ENCODE measurements at places on chromosomes 7 and 10. TPM values are rescaled to one million over a fixed set of nuclear protein-coding genes. Genes with fewer than 3 reads are reported as not detected.

Gene RTKN2
- total RNA-seq = 2.5 TPM

GRCh38 chr10:22874189-22874854 lies 53.5 kb upstream of the ARMC3 start:
- no peak for DNase-seq

- no peak for DNase-seq
Observed at GRCh38 chr7:144730224-144730623, 105.6 kb downstream of the TPK1 start.

- no peak for DNase-seq
Observed at GRCh38 chr7:19352305-19352695, 207.1 kb upstream of the FERD3L start.

DNA sequence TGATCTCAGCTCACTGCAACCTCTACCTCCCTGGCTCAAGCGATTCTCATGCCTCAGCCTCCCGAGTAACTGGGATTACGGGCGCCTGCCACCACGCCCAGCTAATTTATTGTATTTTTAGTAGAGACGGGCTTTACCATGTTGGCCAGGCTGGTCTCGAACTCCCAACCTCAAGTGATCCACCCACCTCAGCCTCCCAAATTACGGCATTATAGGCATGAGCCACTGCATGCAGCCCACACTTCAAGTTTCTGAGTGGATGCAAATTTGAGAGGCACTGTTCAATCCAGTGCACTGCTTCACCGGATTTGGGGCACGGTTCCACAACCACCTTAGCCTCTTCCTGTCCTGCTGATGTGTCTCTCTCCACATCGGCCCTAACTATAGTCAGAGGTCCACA lies 16.5 kb downstream of the CNPY1 start:
- DNase-seq = no peak

Gene DDX50
- 28.7 TPM for total RNA-seq

Gene SNX10
- 5.2 TPM for total RNA-seq

GRCh38 chr10:89164080-89164479 lies 43.0 kb downstream of the CH25H start:
- no peak for DNase-seq

Gene INSIG1
- total RNA-seq = 63.6 TPM

DNA sequence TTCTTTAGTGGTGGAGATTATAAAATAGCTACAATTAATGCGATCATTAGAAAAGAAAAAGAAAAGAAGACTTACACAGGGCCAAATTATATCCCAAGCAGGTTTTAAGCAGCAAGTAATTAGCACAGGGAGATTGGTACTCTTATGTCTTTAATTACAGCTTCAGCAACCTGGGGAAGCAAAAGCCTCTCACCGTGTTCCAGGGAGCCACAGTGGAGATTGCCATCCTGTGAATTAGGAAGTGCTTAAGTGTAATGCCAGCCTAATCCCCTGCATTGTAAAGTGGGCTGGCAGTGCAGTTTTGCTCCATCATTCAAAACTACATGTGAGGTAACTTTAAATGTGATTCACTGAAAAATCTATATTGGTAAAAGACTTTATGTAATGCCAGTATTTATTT lies 533.5 kb upstream of the COBL start:
- DNase-seq = no peak

DNA sequence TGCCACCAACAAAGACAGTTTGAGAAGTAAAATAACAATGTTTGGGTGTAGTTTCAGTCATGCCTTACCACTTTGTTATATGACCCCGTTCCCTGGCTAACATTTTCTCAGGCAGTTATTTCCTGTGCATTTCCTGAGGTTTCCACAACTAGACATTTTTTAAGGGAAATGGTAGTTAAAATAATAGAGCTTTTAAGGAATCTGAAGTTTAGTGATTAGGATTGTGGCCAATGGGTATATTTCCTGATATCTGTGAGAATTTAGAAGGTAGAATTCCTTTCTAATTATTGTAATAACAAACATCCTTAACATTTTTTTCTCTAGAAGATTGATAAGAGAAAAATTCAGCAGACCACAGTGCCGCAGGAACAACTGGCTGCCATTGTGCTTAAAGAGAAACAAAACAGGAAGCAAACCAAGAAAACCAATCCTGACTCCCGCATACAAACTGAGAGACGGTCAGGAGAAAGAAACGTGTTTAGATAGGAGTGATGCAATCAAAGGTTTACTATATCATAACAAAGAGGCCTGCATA lies 193.6 kb downstream of the MBL2 start:
- no peak for DNase-seq

Gene PIK3AP1
- total RNA-seq = 5.9 TPM

Gene NANOS1
- total RNA-seq = not detected

Gene VPS37D
- 5.4 TPM for total RNA-seq

- DNase-seq = no peak
Observed at GRCh38 chr10:106957823-106958588, 206.5 kb downstream of the SORCS1 start.

Gene GPR15LG
- total RNA-seq = 98.0 TPM

DNA sequence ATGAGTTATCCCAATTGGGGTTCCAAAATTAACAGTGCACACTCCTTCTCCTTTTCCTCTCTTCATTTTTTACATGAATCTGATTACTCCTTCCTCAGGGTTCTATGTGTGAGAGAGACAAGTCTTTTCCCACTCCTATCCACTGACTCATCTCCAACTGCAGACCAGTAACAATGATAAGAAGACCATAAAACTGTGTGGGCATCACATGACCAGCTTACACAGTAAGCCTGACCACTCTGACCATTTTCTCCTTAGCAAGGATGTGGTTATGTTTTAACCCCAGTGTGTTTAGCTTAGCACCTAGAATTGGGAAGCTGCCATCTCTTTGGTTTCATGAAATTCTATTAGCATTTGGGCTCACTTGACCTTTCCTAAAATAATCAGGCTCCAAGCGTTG lies 145.0 kb upstream of the CALCR start:
- no peak for DNase-seq

DNA sequence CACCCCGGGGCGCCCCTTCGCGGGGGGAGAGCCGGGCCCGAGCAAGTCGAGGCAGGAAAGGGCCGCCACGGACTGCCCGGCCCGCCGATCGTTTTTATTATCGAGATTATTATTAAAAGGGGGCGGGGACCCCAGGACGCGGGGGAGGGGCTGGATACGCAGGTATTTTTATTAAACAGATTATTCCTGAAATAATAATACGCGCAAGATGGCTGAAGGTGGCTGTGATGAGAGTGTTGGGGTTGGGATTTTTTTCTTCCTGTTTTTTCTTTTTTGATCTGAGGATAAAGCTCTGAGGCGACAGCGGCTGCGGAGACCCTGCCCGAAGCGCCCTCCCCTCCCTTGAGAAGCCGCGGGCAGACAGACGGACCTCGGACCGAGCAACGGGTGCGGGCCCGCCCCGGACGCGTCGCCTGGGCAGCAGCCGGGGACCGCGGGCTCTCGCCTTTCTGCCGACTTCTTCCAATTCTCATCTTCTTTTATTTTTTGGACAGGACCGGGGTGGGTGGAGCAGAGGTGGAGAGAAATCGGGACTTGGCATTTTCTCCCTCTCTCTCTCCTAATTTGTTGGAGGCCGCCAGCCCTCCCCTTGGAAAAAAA lies 1.4 kb upstream of the TRIM8 start:
- no peak for DNase-seq
